ENCODE measurements at places on chromosomes 12 and 14.

GRCh38 chr14:92719421-92719820 is 29.0 kb downstream of the LGMN start:
- no peak for DNase-seq

GRCh38 chr12:16118586-16118985 is 158.9 kb downstream of the SLC15A5 start:
- no peak for DNase-seq

DNA sequence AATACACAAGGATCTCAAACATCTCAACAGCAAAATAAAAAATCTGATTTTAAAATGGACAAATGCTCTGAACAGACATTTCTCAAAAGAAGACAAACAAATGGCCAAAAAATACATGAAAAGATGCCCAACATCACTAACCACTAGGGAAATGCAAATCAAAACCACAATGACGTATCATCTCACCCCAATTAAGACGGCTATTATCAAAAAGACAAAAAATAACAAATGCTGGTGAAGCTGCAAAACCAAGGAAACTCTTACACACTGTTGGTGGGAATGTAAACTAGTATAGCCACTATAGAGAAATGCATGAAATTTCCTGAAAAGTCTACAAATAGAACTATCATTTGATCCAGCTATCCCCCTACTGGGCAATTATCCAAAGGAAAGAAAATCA is 145.0 kb downstream of the BTG1 start:
- DNase-seq: no peak

- DNase-seq: no peak
Measured at GRCh38 chr14:94373708-94374107, 14.7 kb downstream of the SERPINA1 start.

- no peak for DNase-seq
Measured at GRCh38 chr12:106249411-106250135, 1.8 kb upstream of the CKAP4 start.

GRCh38 chr12:121930862-121931261 is 12.5 kb downstream of the CFAP251 start:
- DNase-seq: no peak

DNA sequence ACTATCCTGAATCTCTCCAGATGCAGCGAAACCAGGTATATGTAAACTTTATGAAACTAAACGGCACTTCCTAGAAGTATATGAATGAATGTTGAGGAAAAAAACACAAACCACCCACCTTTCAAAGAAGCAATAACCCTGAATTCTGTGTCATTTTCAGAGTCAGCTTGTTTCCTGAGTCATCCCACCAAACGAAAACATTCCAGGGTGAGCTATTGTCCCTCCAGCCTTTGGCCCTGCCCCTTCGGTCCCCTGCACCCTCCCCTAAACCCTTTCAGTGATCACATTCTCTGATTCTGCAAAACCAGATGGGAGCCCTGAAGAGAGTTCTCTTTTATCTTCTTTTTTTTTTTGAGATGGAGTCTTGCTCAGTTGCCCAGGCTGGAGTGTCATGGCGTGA is 202.6 kb upstream of the ALG10B start:
- no peak for DNase-seq

GRCh38 chr12:97701901-97702300 is 239.3 kb downstream of the RMST start:
- DNase-seq: no peak

DNA sequence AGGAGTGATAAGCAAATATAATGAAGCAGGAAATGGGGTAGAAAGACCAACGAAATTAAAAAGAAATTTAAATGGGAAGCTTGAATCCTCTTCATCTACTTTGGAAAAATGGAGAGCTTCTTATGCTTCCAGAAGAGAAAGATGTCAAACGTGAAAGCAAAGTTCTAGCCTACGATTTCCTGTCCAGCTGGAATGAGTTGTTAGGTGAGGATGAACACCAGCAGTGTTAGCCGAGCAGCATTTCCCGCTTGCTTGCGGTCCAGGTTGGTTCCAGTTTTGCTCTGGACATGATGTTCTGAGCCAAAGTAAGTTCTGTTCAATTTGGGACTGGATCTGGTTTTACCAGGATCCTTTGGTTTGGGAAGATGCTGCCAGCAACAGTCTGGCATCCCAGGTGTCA is 78.9 kb downstream of the DACT1 start:
- DNase-seq: no peak

DNA sequence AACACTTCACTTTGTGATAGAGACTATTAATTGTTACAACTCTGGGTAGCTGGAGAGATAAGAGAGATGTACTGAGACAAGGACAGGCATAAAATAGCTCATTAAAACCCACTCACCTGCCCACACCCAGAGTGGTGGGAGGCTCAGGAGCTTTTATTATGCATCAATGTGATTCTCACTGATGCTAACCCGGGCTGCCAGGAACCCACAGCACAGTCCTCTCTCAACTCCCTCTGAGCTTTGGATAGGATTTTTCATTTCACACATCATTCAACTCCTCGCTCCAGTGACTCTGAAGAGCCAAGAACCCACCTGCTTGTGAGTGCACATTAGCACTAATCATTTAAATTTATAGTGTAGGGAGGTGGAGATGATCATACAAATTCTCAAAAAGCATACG is 827.9 kb downstream of the FLRT2 start:
- DNase-seq: no peak

DNA sequence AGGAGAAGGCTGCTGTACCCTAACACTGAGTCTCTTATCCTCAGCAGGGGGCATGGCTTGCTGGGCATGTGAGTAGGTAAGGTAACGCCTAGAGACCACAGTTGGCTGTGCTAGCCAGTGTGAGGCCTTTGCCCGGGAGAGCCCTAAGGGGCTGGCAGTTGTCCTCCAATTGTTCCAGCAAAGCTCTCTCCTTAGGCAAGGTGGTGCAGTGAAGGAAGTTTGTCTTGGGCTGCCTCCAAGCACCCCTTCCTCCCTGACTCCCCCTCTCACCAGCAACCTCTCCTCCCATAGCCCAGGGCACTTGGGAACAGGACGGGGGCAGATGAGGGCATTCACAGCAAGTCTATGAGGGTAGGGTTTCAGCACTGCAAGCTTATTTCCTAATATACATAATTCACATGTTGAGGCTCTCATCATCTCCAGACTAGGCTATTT is 23.0 kb downstream of the LACRT start:
- no peak for DNase-seq

- no peak for DNase-seq
Measured at GRCh38 chr12:5204271-5204670, 160.6 kb downstream of the KCNA5 start.

DNA sequence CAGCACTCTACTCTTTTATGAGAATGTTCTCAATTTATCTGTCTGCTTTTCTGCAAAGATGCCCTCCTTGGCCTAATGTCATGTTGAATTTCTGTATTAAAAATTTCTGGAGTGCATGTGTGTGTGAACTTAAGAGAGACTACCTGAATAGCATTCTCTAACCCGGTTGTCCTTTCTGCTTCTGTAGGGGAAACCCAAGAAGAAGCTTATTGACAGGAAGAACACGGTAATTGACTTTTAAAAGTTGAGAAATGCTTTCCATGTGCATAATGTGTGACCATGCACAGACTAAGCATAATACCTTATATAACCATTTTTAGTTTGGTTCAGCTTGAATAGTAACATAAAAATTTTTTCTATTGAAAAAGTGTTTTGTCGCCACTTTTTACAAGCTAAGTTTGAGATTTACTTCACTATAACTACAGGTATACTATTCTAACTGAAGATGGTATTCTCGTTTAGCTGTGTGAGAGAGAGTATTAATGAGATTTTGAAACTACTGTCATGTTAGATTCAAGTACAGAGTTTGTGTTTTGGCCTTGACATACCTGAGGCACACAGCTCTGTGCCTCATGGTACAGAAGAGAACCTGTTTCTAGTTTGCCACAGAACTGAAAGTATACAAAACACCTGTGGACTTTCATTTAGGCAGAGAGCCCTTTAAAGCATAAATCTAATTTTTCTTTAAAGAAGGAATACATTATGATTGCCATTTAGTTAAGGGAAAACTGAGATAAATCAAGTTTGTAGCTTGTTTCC is 96.8 kb downstream of the TTLL5 start:
- DNase-seq: no peak

DNA sequence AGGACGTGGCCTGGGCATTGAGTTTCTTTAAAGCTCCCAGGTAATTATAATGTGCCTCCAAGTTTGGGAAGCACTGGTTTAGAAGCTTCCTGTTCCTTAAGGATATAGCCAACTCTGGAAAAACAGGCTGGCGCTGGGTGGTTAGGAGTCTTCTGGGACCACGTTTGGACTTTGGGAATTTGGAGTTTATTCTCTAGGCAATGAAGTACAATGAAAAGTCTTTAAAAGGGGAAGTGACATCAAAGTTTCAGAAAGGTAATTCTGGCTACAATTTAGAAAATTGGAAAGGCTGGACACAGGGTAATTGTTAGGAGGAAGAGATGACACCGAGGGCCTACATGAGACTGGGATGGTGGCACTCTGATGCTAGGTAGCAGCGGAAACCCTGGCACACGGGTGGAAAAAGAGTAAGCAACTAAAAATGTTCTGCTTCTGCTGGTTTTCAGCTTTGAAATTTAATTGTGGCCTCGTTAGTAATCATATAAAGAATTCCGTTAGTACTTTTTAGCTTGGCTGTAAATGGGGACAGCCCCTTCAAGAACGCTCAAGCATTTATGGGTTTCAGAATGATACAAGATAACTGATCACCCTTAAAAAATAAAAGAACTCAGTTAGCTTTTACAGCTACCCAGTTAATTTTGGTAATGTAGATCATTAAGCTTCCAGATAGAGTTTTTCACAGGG is 12.7 kb upstream of the DCP1B start:
- DNase-seq: no peak

DNA sequence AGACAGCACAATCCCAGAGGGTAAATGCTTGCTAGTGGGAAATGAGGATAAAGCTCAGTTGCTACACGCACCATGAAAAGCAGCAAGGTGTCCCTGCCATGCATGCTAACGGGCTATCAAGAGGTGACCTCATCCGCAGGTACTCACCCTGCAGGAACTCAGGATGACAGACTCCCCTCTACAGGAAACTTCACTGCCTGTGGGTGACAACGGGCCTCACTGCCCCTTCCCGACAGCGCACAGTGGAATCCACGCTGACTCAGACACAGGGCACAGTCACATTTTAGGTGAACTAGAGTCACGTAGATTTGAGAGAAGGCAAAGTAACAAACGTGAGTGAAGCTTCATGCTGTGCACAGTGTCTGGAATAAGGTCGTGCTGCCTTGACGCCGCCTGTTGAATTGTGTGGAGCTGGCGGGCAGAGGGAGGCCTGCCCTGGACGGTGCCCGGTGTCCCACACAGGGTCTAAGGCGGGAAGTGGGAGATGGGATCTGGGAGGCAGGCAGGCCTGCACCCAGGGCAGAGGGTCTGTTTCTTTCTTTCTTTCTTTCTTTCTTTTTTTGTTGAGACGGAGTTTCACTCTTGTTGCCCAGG is 331.8 kb downstream of the TMEM132D start:
- no peak for DNase-seq

- DNase-seq: no peak
Measured at GRCh38 chr12:278046-278445, 15.4 kb upstream of the SLC6A13 start.
